ENCODE measurements at places on chromosomes 2 and 18. TPM values are rescaled to one million over a fixed set of nuclear protein-coding genes. Genes with fewer than 3 reads are reported as not detected.

DNA sequence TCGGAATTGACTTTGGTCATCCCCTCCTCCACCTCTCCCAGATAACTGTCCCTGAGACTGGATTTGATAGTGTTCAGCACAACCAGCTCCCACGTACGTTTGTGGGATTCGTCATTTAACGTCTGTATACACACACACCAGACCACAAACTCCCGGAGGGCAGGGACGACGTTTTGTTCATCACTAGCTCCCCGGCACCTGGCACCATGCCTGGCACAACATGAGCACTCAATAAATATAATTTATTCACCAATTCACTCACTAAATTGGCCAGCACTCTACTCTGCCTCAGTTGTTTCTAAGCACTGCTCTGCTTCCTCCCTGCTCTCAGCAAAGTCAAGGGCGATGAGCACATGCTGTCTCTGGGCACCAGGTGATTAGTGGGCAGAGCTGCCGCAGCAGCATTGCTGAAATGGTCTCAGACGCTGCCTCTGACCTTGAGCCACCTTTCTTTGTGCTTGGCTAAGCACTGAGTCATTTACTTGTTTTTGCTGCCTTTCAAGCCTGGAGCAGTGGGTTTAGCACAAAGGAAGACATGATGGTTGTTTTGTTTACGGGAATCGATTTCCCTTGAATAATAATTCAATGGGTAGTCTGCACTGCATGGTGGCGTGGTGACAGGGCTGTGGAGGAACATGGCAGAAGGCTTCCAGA, 19.3 kb upstream of the LOXHD1 start:
- H3K4me1 ChIP-seq, result peaks cover 21% of the 10 kb centered on the region
- H3K27ac ChIP-seq, result peak overlapping the region; percentile 27

- no peak for DNase-seq
- H3K36me3 ChIP-seq, result no peaks in the 10 kb centered on the region
These were observed 112.1 kb downstream of the DTNB start for GRCh38 chr2:25561136-25561850.

- no peaks in the 10 kb centered on the region for H3K4me1 ChIP-seq
- no peaks in the 10 kb centered on the region for H3K36me3 ChIP-seq
- no peak overlapping the region for H3K27ac ChIP-seq
- no peak overlapping the region for H3K4me3 ChIP-seq
These were observed 307.6 kb downstream of the RIT2 start for GRCh38 chr18:42807887-42808286.

The PPP1R1C gene
- total RNA-seq, result 0.99 TPM

DNA sequence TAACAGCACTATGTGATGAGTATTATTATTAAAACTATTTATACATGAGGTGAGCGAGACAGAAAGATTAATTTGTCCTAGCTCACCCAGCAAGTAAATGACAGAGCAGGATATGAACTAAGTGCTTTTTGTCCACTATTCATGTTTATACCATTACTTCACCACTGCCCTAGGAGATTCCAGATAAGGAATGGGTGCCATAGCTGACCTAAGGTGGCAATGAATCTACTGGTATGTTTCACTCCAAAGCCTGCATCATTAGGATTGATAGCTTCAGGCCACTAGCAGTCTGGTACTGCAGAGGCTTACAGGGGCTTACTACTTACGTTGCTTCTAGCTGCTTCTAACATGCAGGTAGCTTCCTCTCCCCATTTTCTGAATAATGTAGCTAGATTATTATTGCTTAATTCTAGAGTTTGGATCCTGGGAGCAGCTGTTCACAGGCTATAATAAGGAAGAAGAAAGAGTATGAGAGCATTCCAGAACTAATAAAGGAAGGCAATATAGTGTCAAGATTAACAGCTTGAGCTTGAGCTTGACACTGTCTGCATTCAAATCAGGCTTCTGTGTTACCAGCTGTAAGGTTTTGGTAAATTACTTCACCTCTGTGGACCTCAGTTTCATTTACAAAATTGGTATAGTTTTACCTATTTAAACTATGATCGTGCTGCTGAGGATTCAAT, 153.7 kb downstream of the GALNT3 start:
- DNase-seq, result no peak
- H3K27me3 ChIP-seq, result no peaks in the 10 kb centered on the region
- no peak overlapping the region for H3K27ac ChIP-seq
- no peaks in the 10 kb centered on the region for H3K36me3 ChIP-seq

- H3K27ac ChIP-seq, result no peak overlapping the region
- H3K4me1 ChIP-seq, result peaks cover 5% of the 10 kb centered on the region
- H3K4me3 ChIP-seq, result no peak overlapping the region
- H3K27me3 ChIP-seq, result no peaks in the 10 kb centered on the region
- H3K36me3 ChIP-seq, result no peaks in the 10 kb centered on the region
These were observed 95.5 kb downstream of the ACKR3 start for GRCh38 chr2:236665101-236665500.

The RUFY4 gene
- not detected for total RNA-seq

GRCh38 chr2:14401873-14402272, 230.6 kb upstream of the LRATD1 start:
- no peak overlapping the region for H3K4me3 ChIP-seq
- no peaks in the 10 kb centered on the region for H3K27me3 ChIP-seq

DNA sequence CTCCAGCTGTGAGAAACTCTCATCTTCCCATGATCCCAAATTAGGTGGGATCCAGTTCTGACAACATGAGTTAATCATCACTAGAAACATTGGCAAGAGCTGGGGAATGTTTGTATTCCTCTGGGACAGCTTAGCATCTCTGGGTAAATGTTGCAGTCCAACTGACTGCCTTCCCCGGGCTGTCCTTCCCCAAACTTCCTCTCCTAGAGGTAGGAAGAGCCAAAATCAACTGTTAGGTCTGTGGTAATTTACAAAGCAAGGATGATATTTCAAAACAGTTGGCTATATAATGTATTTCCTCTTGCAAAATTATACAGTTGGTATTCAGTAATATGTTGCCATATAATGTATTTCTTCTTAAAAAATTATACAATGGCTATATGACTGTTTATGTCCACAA, 148.5 kb downstream of the MGAT5 start:
- peak overlapping the region; percentile 10 for H3K27ac ChIP-seq
- no peaks in the 10 kb centered on the region for H3K36me3 ChIP-seq
- H3K27me3 ChIP-seq, result no peaks in the 10 kb centered on the region
- no peak overlapping the region for H3K4me3 ChIP-seq
- peaks cover 5% of the 10 kb centered on the region for H3K4me1 ChIP-seq

DNA sequence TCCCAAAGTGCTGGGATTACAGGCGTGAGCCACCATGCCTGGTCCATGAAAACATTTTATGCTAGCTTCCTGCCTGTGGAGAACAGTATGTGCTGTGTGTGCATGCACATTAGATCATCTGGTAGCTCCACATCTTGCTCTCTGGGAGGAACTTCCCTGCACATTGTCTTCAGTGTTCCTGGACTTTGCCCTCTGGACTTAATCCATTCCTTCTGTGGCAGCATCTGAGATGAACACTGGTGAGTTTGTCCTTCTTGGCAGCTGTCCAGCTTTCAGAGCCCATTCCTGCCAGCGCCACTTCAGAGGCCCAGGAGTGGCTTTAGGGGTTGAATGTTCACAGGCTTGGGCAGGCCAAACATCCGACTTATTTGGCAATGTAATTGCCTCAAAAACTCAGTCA, 65.2 kb downstream of the POU3F3 start:
- H3K27me3 ChIP-seq, result no peaks in the 10 kb centered on the region
- DNase-seq, result no peak
- no peak overlapping the region for H3K27ac ChIP-seq
- H3K4me3 ChIP-seq, result no peak overlapping the region

GRCh38 chr18:471716-472115, 28.8 kb downstream of the COLEC12 start:
- no peak overlapping the region for H3K4me3 ChIP-seq
- no peaks in the 10 kb centered on the region for H3K4me1 ChIP-seq
- no peaks in the 10 kb centered on the region for H3K27me3 ChIP-seq
- H3K36me3 ChIP-seq, result no peaks in the 10 kb centered on the region

The TOGARAM2 gene
- 16.4 TPM for total RNA-seq

DNA sequence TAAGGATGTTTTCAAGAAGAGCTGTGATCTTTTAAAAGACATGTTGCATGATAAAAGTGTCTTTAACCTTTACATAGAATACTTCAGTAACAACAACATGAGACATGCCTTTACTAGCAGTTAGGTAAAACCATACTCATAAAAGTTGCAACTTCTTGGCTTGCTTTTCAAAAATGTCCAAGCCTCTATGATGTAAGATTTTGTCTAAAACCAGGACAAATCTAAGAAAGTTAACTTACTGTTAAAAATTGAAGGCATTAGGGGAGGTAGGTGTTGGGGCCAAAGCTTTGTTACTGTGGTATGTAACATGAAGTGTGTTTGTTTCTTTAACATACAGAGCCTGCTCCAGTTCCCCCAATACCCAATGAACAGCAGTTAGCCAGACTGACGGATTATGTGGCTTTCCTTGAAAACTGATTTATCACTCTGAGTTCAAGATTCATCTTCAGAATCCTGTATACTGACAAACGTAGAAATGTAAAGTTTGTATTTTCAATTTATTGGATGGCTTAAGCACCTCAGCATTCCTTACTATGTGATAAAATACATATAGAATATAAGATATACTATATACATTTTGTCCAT, 11.7 kb downstream of the COPS8 start:
- H3K36me3 ChIP-seq, result peaks cover 21% of the 10 kb centered on the region
- H3K4me3 ChIP-seq, result no peak overlapping the region
- peaks cover 72% of the 10 kb centered on the region for H3K4me1 ChIP-seq
- no peaks in the 10 kb centered on the region for H3K27me3 ChIP-seq
- H3K27ac ChIP-seq, result peak overlapping the region; percentile 80
- DNase-seq, result no peak

GRCh38 chr2:178191004-178191508, 3.3 kb upstream of the OSBPL6 start:
- DNase-seq, result no peak
- no peak overlapping the region for H3K27ac ChIP-seq
- no peaks in the 10 kb centered on the region for H3K36me3 ChIP-seq
- no peaks in the 10 kb centered on the region for H3K27me3 ChIP-seq

DNA sequence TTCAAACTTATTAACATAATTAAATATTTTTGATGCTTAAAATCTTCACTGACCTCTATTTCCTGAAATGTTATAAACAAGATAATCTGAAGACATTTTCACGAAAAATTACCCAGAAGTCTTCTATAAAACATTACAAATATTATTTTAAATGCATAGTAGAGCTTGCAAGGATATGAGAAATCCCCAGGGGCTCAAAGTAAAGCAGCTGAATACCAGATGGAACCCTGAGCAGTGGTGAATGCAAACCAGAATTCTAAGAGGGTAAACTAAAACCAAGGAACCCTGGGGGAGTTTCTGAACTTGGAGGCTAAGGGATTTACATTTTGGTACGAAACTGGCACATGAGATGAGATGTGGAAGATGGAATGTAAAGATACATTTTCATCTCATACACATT, 83.6 kb downstream of the FSHR start:
- H3K36me3 ChIP-seq, result no peaks in the 10 kb centered on the region
- H3K4me1 ChIP-seq, result no peaks in the 10 kb centered on the region
- no peak overlapping the region for H3K4me3 ChIP-seq

DNA sequence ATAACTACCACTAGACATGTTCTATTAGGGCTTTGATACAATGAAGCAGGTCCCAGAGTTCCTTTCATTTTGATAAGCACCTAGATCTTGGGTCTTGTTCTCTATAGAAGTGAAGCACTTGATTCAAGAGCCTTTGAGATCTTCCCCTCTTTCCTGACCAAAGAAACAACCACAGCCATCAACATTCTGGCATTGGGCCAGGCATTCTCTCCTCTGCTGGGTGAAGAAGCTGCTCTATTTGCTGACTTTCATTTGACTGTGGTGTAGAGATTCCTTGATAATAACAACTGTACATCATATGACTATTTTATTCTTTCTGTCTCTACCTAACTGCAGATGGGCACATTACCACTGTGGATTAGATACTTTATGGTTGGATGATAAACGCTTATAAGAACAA, 96.6 kb upstream of the LYPD1 start:
- H3K4me3 ChIP-seq, result no peak overlapping the region
- no peak for DNase-seq
- H3K36me3 ChIP-seq, result no peaks in the 10 kb centered on the region
- no peaks in the 10 kb centered on the region for H3K4me1 ChIP-seq
